Large intestine (tissue), 12 donors: ENCODE measurements at places on chromosomes 16 and 17. TPM values are rescaled to one million over a fixed set of nuclear protein-coding genes. Genes with fewer than 3 reads are reported as not detected.

GRCh38 chr16:30603945-30604315 is 6.3 kb downstream of the ZNF689 start:
- H3K27me3 ChIP-seq: no peaks in the 10 kb centered on the region
- peak overlapping the region; percentile 33 for H3K27ac ChIP-seq
- peaks cover 8% of the 10 kb centered on the region for H3K4me1 ChIP-seq
- peaks cover 33% of the 10 kb centered on the region for H3K36me3 ChIP-seq

DNA sequence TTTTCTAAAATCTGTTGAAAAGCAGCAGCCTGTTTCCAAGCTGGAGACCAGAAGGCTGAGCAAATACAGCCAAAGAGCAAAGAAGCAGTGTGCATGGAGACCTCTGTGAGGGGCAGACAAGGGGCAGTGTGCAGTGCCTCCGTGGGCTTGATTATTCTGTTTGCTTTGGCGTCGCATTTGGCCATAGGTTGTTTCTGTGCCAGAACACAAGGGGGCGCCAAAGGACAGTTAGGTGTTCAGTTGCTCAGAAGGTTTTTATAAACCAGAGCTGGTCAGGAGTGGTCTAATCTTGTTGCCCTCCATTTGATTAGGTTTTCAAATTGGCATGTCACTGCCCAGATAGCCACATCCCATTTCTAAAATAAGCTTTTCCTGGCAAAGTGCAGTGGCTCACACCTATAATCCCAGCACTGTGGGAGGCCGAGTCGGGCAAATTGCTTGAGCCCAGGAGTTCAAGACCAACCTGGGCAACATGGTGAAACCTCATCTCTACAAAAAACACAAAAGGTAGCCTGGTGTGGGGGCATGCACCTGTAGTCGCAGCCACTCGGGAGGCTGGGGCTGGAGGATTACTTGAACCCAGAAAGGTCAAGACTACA is 10.6 kb downstream of the MYH3 start:
- H3K36me3 ChIP-seq: peaks cover 14% of the 10 kb centered on the region
- no peaks in the 10 kb centered on the region for H3K4me1 ChIP-seq
- DNase-seq: peak; percentile 49
- H3K27ac ChIP-seq: no peak overlapping the region
- no peak overlapping the region for H3K4me3 ChIP-seq
- H3K27me3 ChIP-seq: no peaks in the 10 kb centered on the region

DNA sequence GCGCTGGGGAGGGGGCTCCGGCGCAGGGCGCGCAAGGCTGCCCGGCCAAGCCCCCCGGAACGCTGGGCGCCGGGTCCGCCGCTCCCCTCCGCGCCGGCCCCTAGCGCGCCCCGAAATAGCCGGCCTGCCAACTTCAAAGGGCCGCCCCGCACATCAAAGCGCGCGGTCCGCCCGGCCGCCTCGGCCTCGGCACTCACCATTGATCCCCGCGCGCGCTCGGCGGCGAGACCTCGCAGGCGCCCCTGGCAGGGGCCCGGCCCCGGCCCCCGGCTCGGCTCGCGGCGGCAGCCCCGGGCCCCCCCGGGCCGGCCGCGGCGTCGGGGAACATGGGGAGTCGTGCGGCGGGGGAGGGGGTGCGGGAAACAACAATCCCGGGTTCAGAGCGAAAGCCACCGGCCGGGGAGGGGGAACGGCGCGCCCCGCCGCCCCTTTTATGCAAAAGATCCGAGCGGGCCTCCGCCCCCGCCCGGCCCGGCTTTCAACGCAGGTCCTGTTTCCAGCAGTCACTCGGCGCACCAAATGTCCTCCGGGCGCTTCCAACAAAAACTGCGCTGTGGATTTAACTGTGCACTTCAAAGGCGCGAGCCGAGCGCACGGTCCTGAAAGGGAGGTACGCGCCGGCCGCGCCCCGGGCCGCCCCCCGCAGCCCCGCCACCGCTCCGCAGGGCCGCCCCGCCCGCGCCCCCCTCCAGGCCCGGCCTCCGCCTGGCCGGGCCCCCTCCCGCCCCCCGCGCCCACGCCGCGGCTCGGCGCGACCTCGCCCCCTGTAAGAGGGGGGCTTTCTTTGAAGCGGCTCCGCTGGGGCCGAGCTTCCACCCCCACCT is 608 bp downstream of the AXIN2 start:
- H3K4me3 ChIP-seq: peak overlapping the region; percentile 67
- H3K36me3 ChIP-seq: peaks cover 11% of the 10 kb centered on the region
- peaks cover 53% of the 10 kb centered on the region for H3K4me1 ChIP-seq

The CDRT15 gene
- 0.34 TPM for polyA plus RNA-seq
